Stimulated activated CD4-positive, alpha-beta T cell treated with anti-CD3 and anti-CD28 coated beads, Interleukin-12 subunit alpha, Interleukin-12 subunit beta, amount 100 ng/mL, for 48 hours (primary cell): ENCODE measurements at places on chromosomes 5 and 9.

DNA sequence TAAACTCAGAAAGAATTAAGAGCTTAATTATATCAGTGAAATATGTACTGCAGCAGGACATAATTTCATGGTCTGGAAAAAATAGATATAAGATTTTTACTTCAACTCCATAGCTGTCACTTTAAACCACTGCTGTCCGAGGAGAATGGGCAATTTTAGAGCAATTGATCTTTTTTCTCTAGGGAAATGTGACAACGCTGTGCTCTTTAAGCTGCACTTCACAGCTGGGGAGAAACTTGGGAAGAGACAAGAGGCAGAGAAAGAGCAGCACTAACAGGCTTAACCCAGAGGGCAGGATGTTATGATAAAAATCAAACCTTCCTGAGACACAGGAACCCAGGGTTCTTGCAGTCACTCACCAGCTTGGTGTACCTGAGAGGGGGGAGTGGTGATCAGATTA, 92.0 kb downstream of the SPOCK1 start:
- no peak for DNase-seq

DNA sequence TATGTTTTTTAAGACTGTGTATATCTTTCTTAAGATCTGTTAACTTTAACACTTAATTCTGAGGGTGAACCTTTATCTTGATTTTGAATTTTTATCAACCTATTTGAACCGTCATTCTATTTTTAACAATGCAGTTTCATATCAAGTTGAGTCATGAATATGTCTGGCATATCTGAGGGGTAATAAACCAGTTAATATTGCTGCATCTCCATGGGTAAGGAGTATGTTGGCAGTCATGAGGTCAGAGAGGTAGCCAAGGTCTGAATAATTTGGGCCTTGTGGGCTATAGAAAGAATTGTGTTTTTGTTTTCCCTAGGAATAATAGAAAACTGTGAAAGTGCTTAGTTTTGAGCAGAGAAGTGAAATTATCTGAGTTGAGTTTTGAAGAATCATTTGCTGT, 419.0 kb downstream of the PLK2 start:
- no peak for DNase-seq

GRCh38 chr9:108668191-108668937, 187.4 kb downstream of the ACTL7B start:
- no peak for DNase-seq

DNA sequence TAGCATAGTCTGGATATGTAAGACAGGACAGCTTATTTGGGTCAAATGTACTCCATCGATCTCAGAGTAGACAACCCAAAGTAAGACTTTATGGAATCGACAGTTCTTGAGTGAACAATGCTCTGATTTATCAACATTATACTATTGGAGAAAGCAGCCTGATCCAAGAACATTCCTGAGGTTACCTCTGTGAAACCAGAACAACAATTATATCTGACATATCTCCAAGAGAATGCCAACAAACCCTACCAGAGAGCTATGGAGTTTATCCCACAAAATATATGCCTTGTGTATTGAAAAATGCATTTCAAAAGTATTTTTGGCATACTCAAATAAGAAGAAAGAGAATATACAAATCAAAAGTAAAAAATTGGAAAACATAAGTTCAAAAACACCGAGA, 1985.9 kb downstream of the EFNA5 start:
- no peak for DNase-seq

DNA sequence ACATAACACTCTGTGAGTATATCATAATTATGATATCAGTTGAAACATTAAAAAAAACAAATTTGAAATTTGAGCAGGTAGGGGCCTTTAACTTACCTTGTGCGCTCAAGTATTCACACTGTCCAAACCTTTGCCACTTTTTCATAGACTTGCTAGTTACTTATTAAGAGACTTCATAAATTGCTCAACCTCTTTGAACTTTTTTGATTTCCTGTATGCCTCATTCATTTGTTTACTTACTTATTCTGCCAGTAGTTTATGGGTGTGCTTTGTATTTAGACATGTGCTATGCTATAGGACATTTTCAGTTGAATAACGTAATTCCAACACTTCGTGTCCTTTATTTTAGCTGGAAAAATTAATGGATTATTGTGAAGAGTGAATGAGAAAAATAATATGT, 204.8 kb downstream of the HCN1 start:
- no peak for DNase-seq

GRCh38 chr5:54150841-54151240, 159.5 kb downstream of the ARL15 start:
- DNase-seq: no peak

DNA sequence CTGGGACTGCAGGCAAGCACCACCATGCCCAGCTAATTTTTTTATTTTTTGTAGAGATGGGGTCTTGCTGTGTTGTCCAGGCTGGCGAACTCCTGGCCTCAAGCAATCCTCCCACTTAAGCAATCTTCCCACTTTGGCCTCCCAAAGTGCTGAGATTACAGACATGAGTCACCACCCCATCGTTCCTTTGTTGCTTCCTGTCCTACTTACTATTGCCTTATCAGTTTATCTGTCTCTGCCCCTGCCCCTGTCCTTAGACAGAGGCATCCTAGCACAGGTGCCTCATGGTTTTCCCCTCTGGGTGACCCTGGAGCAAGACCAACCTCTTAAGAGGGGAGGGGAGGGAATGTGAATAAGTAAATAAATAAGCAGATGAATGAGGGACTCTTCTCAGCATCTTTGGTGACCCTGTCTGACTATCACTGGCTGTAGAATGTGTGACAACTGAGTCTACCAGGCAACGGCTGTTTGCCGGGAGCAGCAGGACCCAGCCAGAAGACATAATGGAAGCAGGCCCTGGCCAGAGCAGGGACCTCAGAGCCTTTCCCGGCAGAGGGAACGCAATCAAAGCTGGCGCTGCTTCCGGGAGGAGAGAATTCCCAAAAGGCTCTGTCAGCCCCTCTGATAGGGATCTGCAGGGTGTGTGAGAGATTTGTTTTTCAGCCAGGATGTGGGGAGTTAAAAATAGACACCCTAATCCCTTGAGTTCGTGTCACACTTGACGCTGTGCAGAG, 43.8 kb upstream of the DAB2IP start:
- no peak for DNase-seq

DNA sequence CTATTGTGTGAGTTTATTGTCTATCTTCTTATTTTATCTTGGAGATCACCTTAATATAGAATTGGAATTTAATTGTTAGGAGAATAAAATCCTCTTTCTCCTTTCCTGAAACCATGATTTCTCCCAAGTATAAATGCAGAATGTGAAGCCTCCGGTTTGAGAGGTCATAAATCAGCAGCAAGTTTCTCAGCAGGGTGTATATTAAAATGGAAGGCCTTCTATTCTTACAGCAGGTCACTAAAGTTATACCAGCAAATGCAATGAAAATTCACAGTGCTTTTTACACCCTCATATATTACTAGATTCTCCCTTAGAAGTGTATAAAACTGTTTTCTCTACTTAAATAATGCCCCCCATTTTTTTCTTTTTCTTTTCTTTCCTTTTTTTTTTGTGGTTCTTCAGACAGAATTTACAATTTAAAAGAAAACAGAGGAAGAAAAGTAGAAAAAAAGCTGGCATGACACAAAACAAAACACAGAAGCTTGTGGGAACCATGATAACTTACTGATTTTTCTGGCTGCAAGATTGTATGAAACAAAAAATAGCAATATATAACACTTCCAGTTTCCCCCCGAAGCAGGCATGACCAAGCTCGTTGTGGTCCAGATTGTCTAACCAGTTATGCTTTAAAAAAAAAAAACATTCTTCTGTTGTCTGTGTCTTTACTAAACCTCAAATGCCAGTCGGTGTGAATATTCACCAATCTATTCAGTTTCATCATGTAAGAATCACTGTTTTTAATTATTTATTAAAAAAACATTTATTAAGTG, 211.2 kb downstream of the RAB3C start:
- DNase-seq: no peak

DNA sequence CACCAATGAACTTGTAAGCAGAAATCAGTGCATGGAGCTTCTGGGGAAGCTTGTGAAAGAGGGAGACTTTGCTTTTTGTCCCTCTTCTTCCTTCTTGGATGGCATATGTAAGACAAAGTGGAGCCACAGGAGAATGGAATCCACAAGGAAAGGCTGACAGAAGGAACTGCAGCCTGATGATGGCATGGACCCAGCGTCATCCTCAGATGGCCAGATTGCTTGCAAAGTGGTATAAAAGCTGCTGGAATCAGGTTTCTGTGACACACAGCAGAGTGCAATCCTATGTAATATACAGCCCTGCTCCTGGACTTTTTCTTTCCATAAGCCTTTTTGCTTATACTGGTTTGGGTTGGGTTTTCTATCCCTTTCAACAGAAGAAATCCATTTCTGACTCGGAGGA, 31.4 kb upstream of the SPARC start:
- no peak for DNase-seq

GRCh38 chr9:121340676-121341392, 29.2 kb downstream of the STOM start:
- no peak for DNase-seq
